ENCODE measurements at places on chromosomes 1 and 21.

GRCh38 chr1:153615406-153615805 lies 719 bp downstream of the S100A14 start:
- DNase-seq = no peak

GRCh38 chr21:38798481-38798882 lies 7.2 kb upstream of the ETS2 start:
- DNase-seq = no peak

DNA sequence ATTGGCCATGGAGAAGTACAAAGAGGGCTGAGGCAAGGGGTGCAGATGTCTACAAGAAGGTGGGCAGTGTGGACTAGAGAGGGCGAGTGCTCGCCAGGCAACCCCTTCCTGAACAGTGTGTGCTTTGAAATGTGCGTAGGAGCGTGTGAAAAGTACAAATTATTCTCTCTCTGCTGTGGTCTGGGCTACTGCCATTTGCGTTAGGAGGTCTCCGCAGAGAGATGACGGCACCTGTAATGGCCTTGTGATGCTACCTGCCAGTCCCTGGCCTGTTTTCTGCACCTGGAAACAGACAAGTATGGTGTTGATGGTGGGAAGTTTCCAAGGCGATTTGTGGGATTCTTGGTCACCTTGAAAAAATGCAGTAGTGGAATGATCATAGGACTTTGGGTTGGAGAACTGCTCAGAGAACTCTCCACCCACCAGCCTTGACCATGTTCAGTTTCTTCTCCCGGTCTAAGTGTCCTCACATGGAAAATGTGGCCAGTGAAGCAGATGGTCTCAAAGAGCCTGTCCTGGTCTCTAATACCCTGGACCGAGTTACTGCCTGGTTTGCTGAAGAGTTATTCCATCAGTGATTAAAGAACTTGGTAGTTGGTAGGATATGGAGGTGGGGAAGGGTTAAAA lies 74.5 kb downstream of the MRPS6 start:
- DNase-seq = no peak

DNA sequence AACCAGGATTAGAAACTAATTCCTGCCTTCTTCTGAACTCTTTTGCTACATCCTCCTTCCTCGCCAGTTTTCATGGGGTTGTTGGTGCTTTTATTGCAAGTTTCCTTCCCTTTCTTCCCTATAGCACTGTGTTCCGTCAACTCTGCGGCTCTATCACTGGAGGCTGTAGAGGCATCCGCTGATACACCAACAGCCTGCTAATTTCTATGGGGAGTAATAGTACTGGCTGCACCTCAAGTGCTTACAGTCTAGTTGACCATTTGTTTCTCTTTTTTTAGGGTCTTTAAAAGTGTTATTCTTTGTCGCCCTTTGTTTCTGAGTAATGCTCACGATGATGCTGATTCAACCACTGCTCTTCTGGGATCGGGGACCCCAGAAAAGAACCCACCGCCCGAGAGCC lies 746 bp downstream of the MIS18A start:
- DNase-seq = no peak

GRCh38 chr1:180560200-180560867 lies 1.6 kb downstream of the OVAAL start:
- DNase-seq = no peak

DNA sequence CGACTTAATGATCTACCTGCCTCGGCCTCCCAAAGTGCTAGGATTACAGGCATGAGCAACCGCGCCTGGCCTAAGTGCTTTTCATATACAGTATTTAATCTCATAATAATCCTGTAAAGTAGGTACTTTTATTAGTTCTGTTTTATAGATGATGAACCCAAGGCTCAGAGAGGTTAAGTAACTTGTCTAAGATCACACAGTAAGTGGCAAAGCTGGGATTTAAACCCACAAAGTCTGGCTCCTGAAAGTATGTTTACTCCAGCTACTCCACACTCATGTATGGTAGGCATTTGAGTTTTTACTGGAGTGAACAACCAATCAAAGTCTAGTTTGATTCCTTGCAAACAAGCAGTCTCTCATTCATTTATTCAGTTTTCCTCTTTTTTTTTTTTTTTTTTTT lies 2.3 kb downstream of the DFFA start:
- no peak for DNase-seq

DNA sequence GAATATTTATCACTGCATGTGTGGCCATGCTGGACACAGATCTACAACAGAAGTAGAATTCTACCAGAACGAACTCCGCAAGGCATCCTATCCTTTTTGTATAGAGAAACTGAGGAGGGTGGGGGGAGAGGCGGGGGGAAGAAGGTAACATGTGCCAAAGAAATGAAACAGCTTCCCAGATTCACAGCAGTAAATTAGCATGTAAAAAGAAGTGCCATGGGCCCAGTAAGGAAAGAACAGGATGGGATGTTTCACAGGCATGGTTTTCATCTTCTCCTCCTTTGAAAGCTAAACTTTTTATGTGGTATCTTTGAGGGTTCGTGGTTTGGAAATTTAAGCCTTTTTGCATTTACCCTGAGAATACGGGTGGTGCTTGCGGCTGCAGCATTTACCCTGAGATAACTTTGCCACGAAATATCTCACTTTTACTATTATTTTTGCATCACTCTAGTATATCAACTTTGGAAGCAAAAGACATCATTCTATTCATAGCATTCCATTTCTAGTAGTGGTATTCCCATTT lies 168.9 kb downstream of the TPR start:
- DNase-seq = no peak

DNA sequence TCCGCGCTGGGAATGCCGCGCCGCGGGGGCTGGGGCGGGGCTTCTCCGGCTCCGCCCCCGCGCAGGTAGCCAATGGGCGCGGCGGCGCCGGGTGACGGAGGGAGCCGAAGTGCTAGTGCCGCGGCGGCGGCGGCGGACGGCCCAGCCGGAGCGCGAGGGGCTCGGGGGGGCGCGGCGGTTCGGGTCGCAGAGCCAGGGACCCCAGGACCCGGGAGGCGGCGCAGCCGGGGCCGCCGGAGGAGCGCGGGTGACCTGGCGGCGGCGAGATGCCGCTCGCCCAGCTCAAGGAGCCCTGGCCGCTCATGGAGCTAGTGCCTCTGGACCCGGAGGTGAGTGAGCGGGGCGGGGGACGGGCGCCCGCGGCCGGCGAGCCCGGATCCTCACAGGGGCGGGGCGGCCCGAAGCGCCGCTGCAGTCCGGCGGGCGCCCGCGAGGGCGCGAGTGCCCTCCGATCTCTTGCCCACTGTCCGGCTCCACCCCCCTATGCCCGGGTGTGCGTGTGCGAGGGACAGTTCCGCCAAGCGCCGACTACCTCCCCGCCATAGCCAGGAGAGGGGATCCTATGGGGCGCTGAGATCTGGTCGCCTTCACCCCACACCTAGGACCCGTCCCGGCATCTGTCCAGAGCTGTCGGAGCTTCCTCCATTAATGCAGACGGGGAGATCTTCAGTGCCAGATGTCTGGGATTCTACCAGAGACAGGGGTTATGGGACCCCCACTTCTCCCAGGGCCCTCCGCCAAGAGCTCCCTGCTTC lies at the start of gene RPS6KA1:
Gene RPS6KA1 (plus strand): TSS at position 107 of the 755 bp plus-strand sequence. CDS start 160 bp downstream, at position 267.
- peak; percentile 72 for DNase-seq

- DNase-seq = no peak
These were observed 50.2 kb upstream of the ROR1 start for GRCh38 chr1:63723602-63724001.

- no peak for DNase-seq
These were observed 3.3 kb downstream of the AMPD2 start for GRCh38 chr1:109622895-109623294.

- no peak for DNase-seq
These were observed 34.1 kb upstream of the NEK7 start for GRCh38 chr1:198122693-198123092.
